ENCODE measurements at places on chromosomes 11 and 22.

DNA sequence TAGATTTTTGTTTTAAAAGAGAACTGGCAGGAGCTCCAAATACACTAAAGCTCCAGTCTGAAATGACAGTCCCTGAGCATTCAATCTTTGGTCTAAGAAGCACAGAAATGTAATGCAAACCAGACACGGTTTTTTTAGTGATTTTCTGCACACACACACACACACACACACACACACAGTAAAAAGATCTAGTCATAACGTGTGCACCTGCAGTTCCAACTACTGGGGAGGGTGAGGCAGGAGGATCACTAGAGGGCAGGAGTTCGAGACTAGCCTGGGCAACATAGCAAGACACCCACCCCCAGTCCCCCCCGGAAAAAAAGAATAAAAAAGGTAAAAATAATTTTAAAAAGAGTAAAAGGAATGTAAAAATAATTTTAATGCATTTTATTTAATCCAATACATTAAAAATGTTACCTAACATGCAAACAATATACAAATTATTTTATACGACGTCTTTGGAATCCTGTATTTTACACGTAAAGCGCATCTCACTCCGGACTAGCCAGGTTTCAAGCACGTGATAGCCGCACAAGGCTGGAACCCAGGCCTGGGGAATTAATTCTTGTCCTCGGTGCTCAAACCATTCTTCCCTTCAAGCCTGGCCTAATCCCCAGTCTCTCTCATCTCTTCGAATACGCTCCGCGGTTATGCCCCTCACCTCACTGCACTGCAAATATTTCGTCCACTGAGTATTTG lies 762 bp upstream of the TBC1D22A start:
- peak; percentile 37 for DNase-seq

- peak; percentile 89 for DNase-seq
These were observed 58.2 kb downstream of the ZNF280B start for GRCh38 chr22:22450343-22450839.

GRCh38 chr11:111777094-111778046 lies 11.2 kb upstream of the PPP2R1B start:
- DNase-seq: peak; percentile 87

GRCh38 chr22:28955817-28956216 lies 72.4 kb downstream of the ZNRF3 start:
- DNase-seq: peak; percentile 65

DNA sequence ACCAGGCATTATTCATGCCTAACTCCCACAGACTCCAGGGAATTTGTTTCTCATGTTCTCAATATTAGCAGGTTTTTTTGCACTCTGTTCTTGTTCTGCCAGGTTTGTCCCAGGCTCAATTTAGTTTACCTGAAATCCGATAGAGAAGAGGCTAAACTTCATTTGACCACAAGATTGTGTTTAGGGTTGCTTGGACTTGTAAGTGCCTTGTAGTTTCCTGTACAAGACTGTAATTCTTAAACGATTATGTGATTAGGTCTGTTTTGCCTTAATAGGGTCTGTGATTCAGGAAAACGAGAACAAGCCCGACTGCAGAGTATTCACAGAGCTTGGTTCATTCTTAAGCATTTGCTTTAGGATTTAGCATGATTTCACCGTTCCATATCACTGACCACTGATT lies 1.8 kb downstream of the PRSS23 start:
- no peak for DNase-seq

DNA sequence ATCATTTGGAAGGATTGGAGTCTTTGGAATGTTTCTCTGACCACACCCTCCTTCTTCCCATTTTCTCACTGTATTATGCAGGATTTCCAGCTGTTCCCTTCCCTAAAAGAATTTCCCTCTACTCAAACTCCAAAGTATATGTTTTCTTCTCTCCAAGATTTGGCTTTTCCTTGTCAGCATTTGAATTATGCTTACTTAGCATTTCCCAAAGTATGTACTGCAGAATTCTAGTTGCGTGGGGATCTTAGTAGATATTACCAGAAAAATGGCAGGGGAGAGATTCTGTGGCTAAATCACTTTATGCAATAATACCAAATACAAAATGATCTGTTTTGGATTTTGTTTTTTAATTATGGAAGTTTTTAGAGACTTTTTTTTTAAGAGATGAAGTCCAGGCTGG lies 142.3 kb downstream of the OR4C45 start:
- DNase-seq: no peak

DNA sequence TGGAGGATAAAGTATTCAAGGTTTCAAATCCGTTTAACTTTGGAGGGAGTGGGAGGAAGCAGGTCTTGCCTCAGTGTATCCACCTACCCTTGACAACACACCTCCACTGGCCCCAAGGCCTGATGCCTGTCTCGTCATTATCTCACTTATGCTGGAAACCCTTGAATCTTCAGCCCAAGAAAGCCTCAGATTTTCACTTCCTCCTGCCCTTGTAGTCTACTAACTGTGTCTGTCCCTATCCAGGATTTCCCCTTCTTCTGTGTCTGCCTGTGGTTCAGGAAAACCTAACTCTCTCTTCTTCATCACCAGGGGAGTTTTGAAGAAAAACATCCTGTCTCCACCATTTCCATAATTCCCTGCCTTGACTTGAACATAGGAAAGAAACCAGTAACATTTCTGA lies 56.1 kb downstream of the SYT9 start:
- no peak for DNase-seq

DNA sequence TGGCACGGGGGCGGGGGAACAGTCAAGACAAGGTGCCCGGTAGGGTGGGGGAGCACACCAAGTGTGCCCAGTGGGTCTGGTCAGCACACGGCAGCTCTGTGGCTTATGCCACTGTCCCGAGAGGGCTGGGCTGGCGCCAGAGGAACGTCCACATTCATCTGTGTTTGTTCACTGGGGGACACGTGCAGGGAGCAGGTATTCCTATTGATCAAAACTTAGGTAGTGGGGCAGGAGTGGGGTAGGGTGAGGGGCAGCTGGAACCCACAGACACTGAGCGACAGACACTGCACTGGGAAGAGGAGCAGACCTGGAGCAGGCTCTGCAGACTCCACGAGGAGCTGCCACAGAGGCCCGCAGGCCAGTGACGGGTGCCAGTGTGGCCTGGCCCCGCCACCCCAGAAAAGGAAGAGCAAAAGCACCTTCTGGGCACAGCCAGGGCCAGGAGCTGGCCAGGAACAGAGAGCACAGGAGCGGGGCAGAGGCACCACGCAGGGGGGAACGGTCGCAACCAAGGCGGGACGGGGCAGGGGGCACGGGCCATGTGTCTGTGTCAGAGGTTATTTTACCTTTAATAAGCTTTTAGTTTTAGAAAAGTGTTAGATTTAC lies 2.1 kb upstream of the MOB2 start:
- no peak for DNase-seq

GRCh38 chr11:87116185-87116584 lies 78.5 kb downstream of the TMEM135 start:
- no peak for DNase-seq

- DNase-seq: no peak
These were observed 88.0 kb upstream of the DBX1 start for GRCh38 chr11:20248121-20248772.

GRCh38 chr11:78354408-78355308 lies 63.0 kb downstream of the GAB2 start:
- no peak for DNase-seq

DNA sequence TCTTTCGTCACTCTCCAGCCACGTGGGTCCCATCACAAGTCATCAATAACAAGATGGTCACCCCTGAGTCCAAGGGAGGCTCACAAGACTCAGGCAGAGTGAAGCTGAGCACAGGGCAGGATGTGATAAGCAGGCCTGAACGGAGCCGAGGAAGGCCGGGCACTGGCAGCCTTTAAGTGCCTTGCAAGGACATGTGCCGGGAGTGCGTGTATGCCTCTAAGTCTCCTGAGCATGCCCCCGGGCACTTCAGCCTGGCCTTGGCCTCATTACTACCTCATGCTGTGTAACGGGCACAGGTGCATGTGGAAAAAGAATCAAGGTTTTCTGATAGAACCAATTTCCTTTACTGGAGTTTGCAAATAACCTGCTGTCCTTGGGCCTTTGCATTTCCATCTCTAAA lies 55.8 kb downstream of the UBASH3B start:
- no peak for DNase-seq

- no peak for DNase-seq
These were observed 16.4 kb upstream of the OR6M1 start for GRCh38 chr11:123822599-123822998.

- DNase-seq: peak; percentile 31
These were observed 13.6 kb downstream of the IL17RA start for GRCh38 chr22:17098379-17098819.

GRCh38 chr11:134646561-134646960 lies 234.5 kb upstream of the B3GAT1 start:
- DNase-seq: no peak

DNA sequence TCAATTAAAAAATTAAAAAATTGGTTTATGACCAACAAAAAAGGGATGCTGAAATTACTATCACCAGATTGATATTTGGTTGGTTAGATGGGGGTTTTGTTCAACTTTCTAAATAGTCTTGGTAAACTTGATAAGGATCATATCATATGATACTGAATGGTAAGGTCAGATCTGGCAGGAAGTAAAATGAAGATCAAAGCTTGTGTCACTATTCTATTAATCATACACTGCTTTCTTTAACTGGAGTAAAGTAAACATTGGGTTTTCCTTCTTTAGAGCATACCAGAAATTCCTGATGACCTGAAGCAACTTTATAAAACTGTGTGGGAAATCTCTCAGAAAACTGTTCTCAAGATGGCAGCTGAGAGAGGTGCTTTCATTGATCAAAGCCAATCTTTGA lies 40.2 kb downstream of the RRM1 start:
- no peak for DNase-seq

- no peak for DNase-seq
These were observed 30.0 kb downstream of the LINC01488 start for GRCh38 chr11:69511358-69512055.

DNA sequence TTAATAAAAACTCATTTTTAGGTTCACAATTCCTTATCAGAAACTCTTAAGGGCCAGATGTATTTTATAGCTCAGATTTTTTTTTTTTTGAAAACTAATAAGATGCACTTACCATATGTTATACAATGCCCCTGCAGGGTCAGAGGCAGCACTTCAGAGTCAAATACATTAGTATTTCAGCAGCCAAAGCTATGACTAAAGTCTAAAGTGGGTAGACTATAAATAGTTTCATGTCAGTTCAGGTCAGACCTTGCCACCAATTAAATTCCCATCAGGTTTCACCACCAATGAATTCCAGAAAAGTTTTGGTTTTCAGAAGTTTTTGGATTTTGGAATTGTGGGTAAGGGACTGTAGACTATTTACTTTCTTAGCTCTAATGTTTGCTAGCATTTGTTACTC lies 75.9 kb downstream of the FAM83F start:
- no peak for DNase-seq

DNA sequence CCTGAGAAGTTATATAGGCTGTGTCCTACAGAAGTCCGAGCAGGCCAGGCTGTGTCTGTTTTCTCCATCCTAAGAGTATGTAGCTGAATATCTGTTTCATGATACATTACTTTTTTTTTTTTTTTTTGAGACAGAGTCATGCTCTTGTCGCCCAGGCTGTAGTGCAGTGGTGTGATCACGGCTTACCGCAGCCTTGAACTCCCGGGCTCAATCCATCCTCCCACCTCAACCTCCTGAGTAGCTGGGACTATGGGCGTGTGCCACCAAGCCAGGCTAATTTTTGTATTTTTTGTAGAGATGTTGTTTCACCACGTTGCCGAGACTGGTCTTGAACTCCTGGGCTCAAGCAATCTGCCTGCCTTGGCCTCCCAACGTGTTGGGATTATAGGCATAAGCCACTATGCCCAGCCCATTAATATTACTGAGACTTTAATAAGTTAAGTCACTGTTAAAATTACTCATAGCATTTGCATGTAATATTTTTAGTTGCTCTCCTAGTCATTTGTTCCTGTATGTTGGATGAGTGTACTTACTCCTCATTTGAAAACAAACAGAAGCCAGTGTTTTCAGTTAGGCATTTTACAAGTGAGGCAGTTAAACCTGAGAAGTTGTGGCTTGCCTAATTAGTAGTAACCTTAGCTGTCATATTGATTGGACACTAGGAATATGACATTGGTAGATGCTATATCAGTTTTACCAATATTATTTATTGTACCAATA lies 26.1 kb downstream of the DRG1 start:
- no peak for DNase-seq

DNA sequence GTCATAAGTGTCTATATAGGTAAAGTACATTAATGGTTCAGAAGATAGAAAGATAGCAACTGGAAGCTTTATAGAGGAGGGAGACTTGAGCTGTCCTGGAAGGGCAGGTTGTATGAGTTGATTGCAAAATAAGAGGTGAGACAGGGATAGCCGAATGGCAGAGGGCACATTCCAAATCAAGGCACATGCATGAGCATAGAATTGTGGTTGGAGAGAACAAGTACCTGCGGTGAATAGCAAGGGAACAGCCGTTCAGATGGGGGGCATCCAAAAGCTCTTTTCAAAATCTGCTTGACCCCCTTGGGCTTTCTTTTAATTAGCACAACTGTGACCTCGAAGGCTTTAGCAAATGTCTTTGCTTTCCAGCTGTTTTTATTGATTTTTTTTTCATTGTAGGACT lies 473.0 kb upstream of the CCDC90B start:
- DNase-seq: no peak

GRCh38 chr22:21591695-21592094 lies 24.2 kb downstream of the UBE2L3 start:
- DNase-seq: no peak

GRCh38 chr11:31243706-31244105 lies 125.8 kb downstream of the DCDC1 start:
- DNase-seq: no peak

Measured in OCI-LY7 (cell line).